Occipital lobe (tissue), 3 donors: ENCODE measurements at places on chromosomes 3 and 15. TPM values are rescaled to one million over a fixed set of nuclear protein-coding genes. Genes with fewer than 3 reads are reported as not detected.

Gene TAGLN3
- 151 TPM for total RNA-seq

Gene FBXO45
- total RNA-seq, result 50.5 TPM

GRCh38 chr15:35181538-35181937, 96.4 kb upstream of the NANOGP8 start:
- no peak for DNase-seq

DNA sequence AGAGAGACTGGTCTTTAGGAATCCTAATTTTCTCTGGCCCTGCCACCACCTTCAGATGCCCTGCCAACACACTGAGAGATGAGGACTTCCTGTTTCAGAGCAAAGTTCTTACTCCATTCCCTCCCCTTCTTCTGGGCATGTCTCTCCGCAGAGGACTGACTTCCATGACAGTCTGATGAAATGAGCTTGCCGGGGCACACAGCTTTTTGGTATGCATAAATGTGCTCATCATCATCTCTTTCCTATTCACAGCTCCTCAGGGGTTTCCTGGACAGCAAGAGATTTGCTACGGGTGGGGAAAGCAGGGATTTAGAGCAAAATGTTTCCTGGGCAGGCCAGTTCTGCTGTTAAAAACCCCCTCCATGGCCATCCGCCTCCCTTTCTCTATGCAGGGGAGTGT, 27.6 kb upstream of the SEMA6D start:
- no peak for DNase-seq

DNA sequence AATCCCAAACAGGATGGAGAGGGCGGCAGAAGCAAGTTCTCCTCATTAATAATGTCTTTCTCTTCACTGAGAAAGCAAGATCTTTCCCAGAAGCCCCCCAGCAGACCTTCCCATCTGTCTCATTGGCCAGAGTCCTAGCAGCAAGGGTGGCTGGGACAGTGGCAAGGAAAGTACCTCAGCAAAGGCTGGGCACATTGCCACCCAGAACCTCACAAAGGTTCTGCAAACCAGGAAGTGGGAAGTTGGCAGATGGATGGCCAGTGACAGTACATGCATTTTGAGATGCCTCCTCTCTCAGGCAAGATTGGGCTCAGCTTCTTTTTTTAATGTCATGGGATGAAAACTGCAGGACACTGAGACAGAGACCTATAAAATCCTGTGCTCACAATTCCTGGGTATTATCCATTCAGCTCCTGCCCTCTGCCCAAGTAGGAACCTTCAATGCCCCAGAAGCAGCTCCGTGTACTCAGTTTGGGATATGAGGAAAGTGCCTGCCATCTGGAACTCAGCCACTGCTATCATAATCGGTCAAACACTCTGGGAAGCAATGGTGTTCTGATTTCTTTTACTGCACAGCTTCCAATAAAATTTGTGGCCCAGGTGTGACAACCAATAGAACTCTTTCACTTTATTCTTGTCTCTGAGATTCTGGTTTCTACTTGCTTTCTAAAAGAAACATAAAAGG, 25.5 kb downstream of the DPH3 start:
- DNase-seq, result no peak

DNA sequence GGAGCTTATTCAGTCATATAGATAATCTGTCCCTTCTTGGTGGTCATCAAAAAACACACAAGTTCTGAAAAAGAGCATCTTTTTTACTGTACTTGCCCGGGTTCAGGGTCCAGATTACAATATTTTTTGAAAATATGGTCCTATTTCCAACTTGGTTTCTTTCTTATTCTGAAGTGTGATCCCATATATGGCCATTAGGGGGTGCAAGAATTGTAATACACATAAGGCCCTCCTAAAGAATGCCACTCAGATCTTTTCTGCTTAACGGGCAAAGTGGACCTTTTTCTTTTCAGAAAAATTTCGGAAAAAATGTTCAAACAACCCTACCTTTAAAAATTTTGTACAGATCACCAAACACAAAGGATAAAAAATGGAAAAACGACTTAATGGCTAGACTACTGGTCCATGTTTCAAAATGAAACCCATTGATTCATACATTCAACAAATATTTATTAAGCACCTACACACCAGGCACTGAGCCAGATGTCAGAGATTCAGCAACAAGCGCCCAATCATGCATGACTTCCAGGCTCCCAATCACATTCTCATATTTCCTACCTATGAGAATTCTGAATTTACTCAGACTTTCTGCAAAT, 102.0 kb upstream of the MYRIP start:
- no peak for DNase-seq

- no peak for DNase-seq
Observed at GRCh38 chr3:51622413-51622812, 48.6 kb upstream of the TEX264 start.

DNA sequence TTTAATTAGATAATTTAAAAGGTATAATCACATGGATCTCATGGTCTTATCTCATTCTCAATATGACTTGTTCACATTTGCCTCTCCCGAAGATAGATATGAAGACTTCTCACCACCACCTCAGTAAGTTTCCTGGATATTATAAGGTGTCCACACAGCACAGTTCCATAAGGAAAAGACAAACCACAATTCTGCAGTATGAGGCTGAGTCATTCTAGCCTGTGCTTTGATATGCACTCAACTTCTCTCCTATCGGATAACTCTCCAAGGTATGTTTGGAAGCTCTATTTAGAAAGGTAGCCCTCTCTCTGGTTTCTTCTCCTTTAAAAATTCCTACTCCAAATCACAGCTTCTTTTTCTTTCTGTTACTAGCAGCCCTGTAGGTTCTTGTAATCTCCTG, 612.8 kb downstream of the ZPLD1 start:
- no peak for DNase-seq

DNA sequence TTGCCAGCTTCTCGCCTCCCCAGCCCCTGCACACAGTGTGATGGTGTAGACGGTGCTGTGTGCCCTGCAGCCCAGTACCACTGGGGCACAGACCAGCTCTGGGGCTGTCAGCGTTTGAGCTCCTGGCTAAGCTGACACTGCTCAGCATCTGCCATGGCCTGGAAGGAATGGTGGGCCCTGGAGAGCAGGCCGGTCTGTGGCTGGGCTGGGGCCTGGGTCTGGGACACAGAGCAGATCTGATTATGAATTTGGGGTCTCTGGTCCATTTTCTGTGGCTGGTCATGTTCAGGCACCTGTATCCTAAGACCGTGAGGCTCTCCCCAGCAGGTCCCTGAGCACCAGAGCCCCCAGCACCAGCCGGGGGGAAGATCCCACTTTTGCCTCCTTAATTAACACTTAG, 34.7 kb downstream of the HCN4 start:
- no peak for DNase-seq

DNA sequence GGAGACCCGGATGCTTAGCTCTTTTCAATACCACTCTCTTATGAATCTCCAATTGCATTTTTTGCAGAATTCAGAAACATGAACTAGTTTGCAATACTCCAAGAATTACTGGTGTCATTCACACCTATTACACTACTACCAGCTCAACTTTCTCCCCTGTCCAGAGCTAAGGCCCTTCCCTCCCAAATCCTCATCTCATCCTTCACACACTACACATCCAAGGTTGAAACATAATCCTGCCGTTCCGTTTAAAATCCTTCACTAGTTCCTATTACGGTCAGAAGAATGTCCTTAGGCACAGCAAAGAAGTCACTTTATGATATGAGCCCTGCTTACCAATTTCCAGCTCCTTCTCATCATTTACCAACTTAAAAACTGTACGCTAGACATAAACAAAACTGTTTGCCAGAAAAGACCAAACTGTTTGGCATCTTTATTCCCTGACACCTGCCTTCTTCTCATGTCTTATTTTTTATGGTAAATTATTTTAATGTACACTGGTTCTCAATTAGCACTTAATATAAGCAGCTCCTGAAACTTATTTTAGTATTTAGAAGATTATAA, 22.6 kb downstream of the TBL1XR1 start:
- no peak for DNase-seq

GRCh38 chr3:12980596-12981290, 92.5 kb downstream of the IQSEC1 start:
- DNase-seq, result no peak

GRCh38 chr3:186938716-186939115, 8.4 kb downstream of the ST6GAL1 start:
- DNase-seq, result no peak

GRCh38 chr15:40545457-40545856, 19.4 kb downstream of the CCDC32 start:
- DNase-seq, result no peak

DNA sequence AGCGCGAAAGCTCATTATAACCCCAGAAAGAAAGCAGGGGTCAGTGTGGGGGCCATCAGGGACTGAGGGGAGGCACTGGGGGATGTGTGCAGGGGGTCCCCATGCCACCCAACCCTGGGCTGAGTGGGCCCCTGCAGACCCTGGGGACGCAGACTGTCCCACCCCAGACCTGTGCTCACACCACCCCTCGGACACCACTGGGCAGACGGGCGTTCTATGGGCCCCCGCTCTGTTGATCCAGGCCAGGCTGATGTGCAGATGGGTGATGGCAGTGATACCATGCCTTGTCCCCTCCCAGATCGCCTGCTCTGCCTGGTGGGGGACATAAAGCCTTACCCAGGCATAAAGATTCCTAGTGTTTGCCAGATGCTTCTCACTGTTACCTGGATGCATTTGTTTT, 259.7 kb upstream of the TLE3 start:
- DNase-seq, result no peak

Gene FILIP1L
- 1.2 TPM for total RNA-seq

DNA sequence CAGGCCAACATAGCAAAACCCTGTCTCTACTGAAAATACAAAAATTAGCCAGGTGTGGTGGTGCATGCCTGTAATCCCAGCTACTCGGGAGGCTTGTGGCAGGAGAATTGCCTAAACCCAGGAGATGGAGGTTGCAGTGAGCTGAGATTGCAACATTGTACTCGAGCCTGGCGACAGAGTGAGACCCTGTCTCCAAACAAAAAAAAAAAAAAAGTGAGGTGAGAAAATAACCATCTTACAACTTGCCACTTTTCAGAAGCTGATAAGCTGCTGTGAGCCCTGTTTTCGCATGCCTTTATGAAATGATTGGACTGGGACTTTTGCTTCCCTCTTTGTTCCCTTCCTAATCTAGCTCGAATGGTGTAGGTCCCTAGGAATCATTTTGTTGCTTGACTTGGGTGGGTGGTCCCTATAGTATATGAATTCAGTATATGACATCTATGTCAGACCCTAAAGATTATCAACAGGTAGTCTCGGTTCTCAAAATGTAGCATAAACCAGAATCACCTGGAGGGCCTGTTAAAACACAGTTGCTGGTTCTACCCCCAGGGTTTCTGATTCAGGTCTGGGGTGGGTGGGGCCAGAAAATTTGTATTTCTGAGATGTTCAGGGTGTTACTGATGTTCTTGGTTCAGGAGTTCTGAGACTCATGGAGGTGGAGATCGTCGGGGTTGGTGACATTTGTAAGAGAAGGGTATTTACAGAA, 107.9 kb downstream of the FNDC3B start:
- no peak for DNase-seq

Gene CHRNA7
- total RNA-seq, result 4.4 TPM

- no peak for DNase-seq
Observed at GRCh38 chr15:70443486-70444273, 319.7 kb downstream of the UACA start.

DNA sequence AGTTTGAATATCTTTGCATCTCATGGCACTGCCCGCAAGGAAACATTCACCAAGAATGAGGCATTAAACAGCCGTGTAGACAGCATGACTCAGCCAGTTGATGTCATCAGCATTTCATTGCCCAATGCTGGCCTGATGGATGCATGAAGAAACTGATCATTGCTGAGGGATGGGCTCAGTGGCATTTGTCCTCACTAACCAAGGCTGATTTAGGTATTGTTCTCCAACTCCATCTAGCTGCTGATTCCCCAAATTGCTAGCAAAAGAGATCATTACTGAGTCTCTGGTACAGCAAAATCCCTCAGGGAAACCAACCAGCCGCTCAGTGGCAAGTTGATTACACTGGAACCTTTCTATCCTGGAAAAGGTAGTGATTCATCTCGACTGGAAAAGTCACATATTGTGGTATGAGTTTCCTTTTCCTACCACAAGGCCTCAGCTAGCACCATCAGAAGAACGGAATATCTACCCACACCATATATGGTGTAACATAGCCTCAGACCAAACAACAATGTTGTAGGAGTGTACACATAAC, 186.5 kb upstream of the GAP43 start:
- no peak for DNase-seq

GRCh38 chr3:87390353-87390752, 114.0 kb upstream of the POU1F1 start:
- DNase-seq, result no peak

DNA sequence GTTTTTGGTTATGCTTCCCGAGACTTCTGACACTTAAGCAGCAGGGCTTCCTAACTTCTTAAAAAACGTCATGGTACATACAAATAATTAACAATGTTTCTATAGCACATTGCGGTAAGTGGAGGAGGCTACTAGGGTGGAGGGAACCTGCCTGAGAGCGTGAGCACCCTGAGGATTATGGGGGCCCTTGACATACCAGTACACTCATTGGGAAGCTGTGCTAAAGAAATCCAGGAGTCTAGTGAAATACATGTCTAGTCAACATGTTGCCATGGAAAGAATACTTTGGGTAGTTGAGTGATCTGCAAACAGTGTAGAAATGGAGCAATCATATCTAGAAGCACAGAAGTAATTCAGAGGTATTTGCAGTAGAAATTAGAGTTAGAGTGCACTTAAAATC, 39.2 kb upstream of the MAPKBP1 start:
- DNase-seq, result no peak

- no peak for DNase-seq
Observed at GRCh38 chr3:146314871-146315270, 64.0 kb upstream of the PLSCR4 start.

DNA sequence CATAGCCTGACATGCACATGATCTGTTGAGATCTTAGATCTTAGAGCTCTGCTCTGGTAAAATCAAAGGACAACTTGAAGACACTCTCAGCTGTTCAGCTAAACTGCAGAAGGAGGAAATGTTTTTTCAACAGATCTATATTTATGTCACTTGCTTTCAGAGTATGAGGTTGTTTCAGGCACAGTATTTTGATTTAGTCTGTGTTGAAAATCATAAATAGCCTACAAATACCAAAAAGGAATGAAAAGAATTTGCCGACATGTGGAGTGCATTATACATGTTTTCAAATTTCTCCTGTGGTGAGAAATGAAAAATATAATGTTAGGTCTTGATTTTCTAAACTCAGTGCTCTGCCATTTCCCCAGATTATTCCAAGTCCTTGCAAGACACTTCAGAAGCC, 1118.4 kb downstream of the TBL1XR1 start:
- DNase-seq, result no peak

Gene SOX14
- not detected for total RNA-seq

Gene SPATA12
- total RNA-seq, result not detected

Gene HDC
- total RNA-seq, result not detected
